ENCODE measurements at places on chromosomes 11 and 22.

- ATAC-seq = no peak
Observed at GRCh38 chr11:10876158-10876557, 18.3 kb upstream of the ZBED5 start.

- ATAC-seq = no peak
Observed at GRCh38 chr22:49660794-49661781, 166.6 kb downstream of the BRD1 start.

DNA sequence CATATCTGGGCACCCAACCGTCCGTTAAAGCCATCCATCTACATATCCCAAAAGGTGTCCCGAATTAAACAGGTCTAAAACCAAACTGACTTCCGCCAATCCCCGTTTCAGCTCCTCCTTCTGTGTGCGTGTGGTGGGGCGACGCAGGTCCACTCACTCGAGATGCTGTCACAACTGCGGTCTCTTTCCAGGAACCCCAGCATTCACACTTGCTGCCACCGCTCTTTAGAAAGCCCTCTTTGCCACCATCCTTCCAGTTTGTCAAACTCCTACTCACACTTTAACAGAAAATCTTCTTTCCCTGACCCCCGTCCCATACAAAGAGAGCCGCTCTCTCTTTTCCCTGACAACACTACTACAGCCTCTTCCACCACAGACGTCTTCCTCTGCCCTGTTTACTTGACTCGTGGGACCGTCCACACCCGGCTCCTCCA lies 467 bp downstream of the ESS2 start:
- peak; percentile 42 for ATAC-seq

- ATAC-seq = no peak
Observed at GRCh38 chr11:59225017-59225416, 12.3 kb upstream of the MPEG1 start.

DNA sequence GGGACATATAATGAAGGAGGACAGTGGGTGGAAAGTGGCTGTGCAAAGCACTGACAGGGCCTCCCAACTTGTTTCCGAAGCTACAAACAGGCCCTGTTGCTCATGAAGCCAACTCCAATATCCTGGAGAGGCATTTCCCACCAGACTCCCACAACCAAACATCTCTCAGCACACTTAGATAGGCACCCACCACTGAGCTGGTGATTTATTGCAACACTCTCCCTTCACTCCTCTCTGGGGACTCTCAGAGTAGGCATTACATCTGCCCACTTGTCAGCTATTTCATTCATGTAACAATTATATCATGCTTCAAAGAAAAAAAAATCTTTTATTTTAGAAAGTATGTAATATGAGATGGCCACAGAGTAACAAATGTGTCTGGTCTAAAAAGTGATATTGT lies 32.1 kb upstream of the PPP2R1B start:
- ATAC-seq = no peak

GRCh38 chr11:56509439-56509838 lies 18.3 kb upstream of the OR5M8 start:
- ATAC-seq = no peak

DNA sequence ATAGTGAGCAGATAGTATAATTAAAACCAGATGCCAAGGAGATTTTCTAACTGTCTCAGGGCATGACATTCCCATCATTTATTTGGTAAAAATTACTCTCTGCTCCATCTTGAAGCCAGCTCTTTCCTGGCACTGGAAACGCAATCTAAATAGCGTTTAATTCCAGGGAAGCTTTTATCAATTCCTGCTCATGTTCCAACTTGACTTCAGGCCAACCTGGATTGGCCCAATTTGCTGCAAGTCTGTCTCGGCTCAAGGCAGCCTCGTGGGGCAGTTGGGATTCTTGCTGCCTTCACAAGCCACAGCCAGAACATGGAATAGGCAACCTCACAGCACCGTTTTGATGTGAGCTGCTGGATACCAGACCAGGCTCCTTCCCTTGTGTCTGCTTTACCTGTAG lies 1255.9 kb downstream of the TBC1D22A start:
- no peak for ATAC-seq

DNA sequence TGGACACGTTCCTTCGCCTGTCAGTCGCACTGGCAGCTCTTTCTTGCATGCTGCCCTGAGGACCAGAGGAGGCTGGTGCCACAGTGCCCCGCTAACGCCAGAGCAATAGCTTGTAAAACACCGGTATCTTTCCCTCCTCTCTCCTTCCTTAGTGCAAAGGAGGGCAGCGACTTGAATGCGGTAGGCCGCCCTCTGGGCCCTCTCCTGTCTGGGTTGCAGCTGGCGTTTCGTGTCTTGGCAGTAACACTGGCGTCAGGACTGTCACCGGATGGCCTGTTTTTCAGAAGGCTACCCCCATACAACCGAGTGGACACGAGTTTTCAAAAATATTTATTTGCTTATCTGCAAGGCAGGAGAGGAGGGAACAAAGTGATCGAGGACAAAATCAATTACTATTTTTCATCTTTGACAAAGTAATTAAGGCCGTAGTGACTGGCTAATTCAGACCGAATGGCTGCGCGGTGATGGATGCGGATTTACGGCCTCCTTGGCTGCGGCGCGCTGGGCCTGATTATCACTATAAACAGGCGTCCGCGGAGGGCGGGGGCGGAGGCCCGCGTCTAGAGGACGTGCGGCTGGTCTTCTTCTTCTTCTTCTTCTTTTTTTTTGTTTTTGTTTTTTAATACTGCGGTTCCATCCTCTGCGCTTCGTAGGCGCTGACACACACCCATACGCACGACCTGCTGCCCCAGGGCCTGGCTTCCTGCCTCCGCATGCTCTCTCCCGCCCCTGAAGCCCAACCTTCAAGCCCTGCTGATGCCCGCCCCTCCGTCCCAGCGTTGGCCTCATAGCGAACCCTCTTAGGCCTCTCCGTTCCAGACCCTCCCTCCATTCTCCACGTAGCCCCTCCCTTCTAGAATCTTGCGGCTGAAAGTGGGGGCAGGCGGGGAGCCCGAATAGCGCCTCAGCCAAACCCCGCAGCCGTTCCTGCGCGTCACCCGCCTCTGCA lies 2.9 kb upstream of the SLC6A5 start:
- no peak for ATAC-seq

GRCh38 chr11:68120273-68121066 lies 718 bp downstream of the CHKA start:
- ATAC-seq = peak; percentile 6

DNA sequence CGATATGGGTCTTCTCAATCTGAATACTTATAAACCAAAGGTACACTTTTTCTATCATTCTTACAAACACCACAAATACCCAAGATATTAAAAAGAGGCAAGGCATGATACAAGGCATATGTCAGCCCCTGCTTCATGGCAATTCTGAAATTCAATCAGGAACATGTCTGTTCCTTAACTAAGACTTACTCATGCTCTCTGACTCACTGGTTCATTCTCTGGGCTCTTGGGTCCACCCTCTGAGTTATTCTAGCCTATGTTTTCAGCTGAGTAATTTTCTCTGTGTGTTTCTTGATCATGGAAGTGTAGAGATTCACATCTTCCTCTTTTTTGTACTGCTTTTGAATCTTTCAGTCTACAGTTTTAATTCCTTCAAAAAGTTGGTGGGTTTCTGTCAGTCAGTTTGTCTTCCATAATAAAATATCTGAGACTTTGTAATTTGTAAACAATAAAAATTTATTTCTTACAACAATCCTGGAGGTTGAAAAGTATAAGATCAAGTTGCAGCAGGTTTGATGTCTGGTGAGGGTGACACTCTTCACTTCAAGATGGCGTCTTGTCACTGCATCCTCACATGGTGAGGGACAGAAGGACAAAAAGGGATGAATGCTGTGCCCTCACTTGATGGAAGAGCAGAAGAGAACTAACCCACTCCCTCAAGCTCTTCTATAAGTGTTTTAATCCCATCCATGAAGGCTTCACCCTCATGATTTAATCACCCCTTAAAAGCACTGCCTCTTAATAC lies 211.7 kb downstream of the FAM76B start:
- peak; percentile 92 for ATAC-seq

GRCh38 chr11:74450318-74450717 lies 17.0 kb downstream of the KCNE3 start:
- no peak for ATAC-seq
